ENCODE measurements at places on chromosomes 13 and 19.

DNA sequence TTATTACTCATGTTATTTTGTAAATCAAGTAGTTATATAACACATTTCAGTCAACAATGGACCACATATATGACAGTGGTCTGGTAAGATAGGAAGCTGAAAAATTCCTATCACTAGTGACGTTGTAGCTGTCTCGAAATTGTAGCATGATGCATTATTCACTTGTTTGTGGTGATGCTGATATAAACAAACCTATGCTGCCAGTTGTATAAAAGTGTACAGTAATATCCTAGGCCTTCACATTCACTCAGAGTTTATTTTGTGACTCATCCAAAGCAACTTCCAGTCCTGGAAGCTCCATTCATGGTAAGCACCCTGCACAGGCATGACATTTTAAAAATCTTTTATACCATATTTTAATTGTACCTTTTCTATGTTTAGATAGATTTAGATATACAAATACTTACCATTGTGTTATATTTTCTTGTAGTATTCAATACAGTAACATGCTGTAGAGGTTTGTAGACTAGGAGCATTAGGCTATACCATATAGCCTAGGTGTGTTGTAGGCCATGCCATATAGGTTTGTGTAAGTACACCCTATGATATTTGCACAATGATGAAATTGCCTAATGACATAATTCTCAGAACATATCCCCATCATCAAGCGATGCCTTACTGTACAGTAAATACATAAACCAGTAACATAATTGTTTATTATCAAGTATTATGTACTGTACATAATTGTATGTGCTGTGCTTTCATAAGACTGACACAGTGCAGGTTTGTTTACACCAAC is 49.3 kb downstream of the IFT88 start:
- peak; percentile 70 for DNase-seq

DNA sequence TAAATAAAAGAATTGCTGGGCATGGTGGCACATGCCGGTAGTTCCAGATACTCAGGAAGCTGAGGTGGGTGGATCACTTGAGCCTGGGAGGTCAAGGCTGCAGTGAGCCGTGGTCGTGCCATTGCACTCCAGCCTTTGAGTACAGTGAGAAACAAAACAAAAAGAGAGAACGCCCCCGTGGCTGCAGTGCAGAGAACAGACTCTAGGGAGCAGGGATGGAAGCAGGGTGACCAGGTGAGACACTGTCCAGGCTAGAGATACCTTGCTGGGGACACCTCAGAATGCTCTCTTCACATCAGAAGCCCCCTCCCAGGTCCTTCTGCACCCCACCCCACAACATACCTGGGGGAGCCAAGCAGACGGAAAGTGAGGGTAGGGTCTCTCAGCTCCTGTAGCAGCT is 24.8 kb downstream of the MAP4K1 start:
- DNase-seq, result no peak

- no peak for DNase-seq
These were observed 78.8 kb upstream of the TDRD3 start for GRCh38 chr13:60318186-60318585.

DNA sequence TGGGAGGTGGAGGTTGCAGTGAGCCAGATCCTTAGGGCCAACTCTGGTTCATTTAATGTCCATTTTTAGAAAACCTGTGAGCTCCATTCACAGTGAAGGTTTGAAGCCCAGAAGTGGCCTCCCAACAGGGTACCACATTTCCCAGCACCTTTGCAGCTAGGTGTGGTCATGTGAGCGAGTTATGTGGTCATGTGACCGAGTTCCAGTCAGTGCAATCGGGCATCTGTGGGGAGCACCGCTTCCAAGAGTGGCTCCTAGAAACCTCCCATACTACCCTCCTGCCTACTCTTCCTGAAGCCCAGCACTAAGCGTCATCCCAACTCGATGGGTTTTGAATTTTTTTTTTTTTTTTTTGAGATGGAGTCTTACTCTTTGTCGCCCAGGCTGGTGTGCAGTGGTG is 663 bp upstream of the PLA2G4C start:
- no peak for DNase-seq

DNA sequence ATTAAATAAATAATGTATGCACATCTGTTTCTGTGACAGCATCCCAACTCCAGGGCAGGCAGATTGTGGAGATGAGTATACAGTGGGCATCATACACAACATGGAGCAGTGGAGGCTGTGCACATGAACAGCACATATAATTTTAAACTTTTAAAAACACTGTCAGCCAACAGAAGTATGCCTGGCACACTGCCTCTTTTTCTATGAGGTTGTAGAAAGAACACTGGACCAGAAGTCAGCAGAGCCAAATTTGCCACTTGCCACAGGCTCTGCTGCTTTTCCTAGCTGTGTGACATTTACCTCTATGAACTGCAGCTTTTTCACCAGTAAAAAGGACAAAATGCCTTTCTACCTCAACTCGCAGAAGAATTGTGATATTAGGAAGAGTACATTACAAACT is 118.7 kb downstream of the FRY start:
- no peak for DNase-seq
